Cerebellar cortex (tissue), 1 donor: ENCODE measurements at places on chromosomes 16 and 17.

- no peak for DNase-seq
These were observed 28.4 kb upstream of the CBFA2T3 start for GRCh38 chr16:89005201-89006035.

GRCh38 chr17:4559139-4559791 lies 1.1 kb downstream of the GGT6 start:
- DNase-seq: no peak

DNA sequence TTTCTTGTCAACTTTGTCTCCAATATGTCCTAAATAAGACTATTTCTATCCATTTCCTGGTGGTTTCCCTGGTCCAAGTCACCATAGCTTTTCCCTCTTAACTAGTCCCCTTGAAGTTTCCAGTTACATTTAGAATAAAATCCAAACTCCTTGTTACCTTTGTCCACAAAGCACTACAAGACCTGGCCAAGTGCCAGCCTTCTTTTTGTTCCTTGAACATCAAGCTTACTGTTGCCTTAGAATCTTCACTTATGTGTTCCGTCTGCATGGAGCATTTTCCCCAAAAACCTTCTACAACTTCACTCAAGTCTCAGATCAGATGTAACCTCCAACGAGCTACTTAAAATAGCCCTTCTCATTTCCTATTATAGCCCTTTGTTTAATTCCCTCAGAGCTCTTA lies 101.4 kb downstream of the ITFG1 start:
- DNase-seq: peak; percentile 10

- no peak for DNase-seq
These were observed 28.2 kb downstream of the ZFHX3 start for GRCh38 chr16:73019457-73020362.

DNA sequence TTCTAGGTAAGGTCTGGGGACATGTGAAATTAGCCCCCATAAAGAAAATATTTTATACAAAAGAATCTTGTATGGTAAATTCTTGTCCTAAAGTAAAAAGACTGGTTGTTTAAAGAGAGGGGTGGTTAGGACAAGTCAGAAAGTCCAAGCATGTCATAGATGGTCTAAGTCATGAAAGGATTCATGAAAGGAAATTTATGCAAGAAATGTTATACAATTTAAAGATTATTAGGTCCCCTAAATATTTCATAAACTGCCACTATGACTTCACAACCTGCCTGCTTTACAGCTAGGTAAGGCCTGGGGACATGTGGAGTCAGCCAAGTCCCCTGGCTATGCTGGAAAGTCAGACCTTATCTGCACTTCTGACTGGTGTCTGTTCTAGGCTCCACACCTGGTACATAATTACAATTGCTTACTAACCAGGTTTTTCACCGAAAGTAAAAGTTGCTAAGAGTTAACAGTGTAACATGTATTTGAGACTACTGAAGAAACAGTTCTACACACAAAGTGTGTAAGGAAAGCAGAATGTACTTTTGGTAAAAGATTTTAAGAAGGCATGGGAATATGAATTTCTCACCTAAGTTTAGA lies 17.0 kb downstream of the N4BP1 start:
- DNase-seq: no peak

DNA sequence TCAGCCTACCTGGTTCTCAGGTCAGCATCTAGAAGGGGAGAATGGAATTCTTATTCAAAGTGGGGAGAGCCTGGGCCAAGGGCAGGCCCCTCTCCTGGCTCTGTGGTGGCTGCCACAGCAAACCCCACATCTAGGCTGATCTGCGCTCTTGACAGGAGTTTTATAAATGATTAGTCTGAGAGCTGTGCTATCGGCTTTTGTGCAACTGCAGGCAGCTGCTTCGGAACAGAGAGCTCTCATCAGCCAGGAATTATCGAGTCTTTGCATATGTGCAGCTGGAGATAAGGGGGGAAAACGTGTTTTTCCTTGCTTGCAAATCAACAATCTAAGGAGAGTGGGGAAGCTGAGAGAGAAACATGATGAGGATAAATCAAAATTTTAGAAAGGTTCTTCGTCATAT lies 91.7 kb downstream of the HS3ST3A1 start:
- DNase-seq: no peak

GRCh38 chr17:82583720-82584234 lies 64.2 kb downstream of the FOXK2 start:
- DNase-seq: no peak

DNA sequence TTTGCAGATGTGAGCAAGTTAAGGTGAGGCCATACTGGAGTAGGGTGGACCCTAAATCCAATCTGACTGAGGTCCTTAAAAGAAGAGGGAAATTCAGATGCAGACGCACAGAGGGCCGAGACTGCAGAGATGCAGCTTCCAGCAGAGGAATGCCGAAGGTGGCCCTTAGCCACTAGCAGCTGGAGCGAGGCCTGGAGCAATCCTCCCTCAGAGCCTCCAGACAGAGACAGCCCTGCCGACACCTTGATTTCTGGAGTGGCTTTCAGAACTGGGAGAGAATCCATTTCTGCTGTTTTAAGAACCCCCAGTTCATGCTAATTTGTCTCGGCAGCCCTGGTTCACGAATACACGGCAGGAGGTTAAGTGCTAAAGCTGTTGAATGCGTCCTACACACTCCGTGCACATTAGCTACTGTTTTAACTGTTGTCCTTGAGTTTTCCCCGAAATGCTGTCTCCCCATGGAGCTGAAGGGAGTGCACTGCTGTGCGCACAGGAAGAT lies 135.5 kb downstream of the IRF8 start:
- DNase-seq: no peak

GRCh38 chr16:85757341-85757822 lies 6.5 kb upstream of the C16orf74 start:
- DNase-seq: no peak

GRCh38 chr16:82630219-82630618 lies 3.5 kb downstream of the CDH13 start:
- DNase-seq: no peak

DNA sequence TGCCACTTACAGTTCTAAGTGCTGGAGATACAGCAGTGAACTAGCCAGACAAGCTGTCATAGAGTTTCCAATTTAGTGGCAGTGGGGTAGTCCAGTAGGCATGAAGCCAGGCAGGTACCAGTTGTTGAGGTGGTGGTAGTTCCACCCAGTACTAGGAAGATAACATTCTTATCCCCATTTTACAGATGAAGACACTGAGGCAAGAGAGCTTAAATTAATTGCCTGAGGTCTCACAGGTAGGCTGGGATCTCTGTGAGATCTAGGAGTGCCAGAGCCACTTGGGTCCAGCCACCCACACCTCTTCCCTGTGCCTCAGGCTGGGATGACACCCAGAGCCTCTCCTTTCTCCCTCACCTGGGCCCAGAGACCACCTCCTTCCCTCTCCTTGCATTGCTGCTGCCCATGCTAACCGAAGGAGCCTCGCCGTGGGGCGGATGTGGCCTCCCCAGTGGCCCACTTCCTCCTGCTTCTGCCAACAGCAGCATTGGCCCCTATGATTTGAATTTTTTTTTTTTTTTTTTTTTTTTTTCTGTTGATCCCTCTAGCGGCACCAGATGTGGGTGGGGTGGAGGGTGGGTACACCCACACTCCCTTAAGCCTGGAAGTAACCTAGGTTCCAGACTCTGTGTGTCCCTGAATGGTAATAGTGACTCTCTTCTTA lies 114.0 kb downstream of the PRKCB start:
- DNase-seq: no peak

- no peak for DNase-seq
These were observed 9.0 kb downstream of the CBFA2T3 start for GRCh38 chr16:88967830-88968588.

GRCh38 chr17:6355196-6355595 lies 79.7 kb downstream of the AIPL1 start:
- DNase-seq: no peak

- peak; percentile 15 for DNase-seq
These were observed 610.7 kb downstream of the TMEM114 start for GRCh38 chr16:7979448-7980132.

- DNase-seq: no peak
These were observed 1.4 kb downstream of the SYNGR3 start for GRCh38 chr16:1991135-1991551.

DNA sequence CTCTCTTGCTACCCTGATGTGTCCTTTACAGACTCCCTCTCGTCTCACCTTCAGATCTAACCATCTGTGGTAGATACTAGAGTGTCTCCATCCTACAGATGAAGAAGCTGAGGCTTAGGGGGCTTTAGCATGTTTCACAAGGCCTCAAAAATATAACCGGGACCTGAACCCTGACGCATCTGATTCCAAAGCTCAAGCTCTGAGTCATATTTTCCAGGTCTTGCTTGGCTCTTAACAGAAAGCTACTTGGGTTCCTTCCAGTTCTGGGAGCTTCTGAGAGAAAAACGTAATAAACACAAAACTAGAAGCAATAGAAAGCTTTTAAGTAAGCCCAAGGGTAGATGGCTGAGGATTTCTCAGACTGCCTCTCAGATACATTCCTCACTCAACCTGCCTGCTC lies 224.3 kb upstream of the EEF2KMT start:
- no peak for DNase-seq

- DNase-seq: no peak
These were observed 21.7 kb downstream of the ACSF3 start for GRCh38 chr16:89115216-89115861.

GRCh38 chr16:25580041-25580440 lies 111.7 kb upstream of the HS3ST4 start:
- no peak for DNase-seq

GRCh38 chr17:20791626-20792025 lies 212.1 kb downstream of the CDRT15L2 start:
- DNase-seq: no peak

GRCh38 chr17:76075364-76076145 lies 974 bp downstream of the GALR2 start:
- no peak for DNase-seq

GRCh38 chr16:740459-740763 lies 386 bp downstream of the CIAO3 start:
- DNase-seq: no peak

GRCh38 chr17:55530064-55530463 lies 18.8 kb upstream of the SMIM36 start:
- DNase-seq: no peak

- DNase-seq: no peak
These were observed 275.3 kb downstream of the SHISA9 start for GRCh38 chr16:13176711-13177110.

GRCh38 chr17:72192800-72193192 lies 72.0 kb downstream of the SOX9 start:
- no peak for DNase-seq

DNA sequence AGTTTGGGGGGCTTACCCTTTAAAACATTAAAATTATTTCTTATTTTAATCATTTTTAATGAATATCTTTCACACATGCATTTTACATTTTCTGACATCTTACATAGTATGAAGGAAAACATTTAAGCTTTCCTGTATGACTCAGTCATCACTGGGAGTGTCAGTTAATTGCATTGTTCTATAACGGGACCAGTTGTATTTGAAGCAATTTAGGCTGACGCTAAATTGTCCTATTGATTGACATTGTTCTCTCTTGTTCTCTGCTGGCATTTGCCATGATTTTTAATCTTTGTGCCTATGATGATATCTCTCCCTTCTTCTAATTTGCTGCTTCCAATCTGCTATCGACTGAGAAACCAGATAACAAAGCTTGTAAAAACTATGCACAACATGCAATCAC lies 190.5 kb upstream of the PIRT start:
- no peak for DNase-seq

- DNase-seq: no peak
These were observed 77.0 kb downstream of the CYTH1 start for GRCh38 chr17:78705071-78705470.

- peak; percentile 80 for DNase-seq
These were observed 87.3 kb downstream of the MAP2K6 start for GRCh38 chr17:69501591-69502468.

GRCh38 chr16:5560084-5560483 lies 462.5 kb upstream of the EEF2KMT start:
- no peak for DNase-seq

GRCh38 chr17:55598495-55598894 lies 87.2 kb upstream of the SMIM36 start:
- DNase-seq: no peak

GRCh38 chr17:63276821-63277220 lies 169.3 kb downstream of the CYB561 start:
- no peak for DNase-seq

- no peak for DNase-seq
These were observed 45.4 kb upstream of the ACSF3 start for GRCh38 chr16:89048090-89048725.

DNA sequence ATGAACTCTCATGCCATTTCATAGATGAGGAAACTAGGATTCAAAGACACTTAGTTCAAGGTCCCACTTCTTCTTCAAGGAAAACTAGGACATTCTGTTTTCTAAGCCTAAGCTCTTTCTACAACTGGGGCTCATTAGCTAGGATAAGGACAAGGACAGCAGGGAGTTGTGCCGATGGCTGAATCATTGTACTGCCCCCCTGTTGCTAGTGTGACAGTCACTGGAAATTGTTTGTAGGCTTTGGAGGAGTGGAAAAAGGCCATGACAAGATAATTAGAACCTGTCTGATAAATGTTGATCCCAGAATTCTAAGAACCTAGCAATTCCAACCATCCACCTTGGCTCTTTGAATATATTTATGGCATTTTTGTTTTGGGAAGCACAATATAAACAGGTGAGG lies 445.7 kb downstream of the CDH8 start:
- no peak for DNase-seq

GRCh38 chr16:19555938-19556771 lies 652 bp downstream of the VPS35L start:
- peak; percentile 75 for DNase-seq

DNA sequence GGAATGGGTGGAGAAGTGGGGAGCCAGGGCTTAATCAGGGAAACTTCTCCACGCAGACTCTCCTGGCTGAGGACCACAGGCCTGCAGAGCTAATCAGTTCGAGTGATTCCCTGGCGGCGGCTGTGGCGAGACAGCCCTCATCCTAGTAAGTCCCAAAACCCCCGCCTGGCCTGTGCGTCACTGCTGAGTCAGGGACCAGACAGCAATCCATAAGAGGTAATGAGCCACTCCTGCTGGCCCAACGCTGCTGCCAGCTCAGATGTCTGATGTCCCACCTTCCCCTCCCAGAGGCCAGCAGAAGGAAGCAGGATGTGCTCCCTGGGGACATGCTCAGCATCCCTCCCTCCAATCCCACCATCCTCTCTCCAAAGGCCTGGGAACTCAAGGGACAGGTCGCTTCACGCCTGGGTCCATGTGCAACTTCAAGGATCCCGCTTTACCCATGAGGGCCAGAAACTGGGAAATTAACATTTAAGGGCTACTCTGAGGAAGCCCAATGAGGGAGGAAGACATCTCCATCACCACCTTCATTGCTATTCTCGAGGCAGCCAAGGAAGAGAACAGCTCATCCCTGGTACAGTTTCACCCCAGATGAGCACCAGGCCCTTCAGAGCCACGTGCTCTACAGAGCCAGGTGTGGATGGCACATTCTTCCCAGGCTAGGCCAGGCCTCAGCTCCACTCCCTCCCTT lies 7.9 kb downstream of the ACLY start:
- DNase-seq: no peak

DNA sequence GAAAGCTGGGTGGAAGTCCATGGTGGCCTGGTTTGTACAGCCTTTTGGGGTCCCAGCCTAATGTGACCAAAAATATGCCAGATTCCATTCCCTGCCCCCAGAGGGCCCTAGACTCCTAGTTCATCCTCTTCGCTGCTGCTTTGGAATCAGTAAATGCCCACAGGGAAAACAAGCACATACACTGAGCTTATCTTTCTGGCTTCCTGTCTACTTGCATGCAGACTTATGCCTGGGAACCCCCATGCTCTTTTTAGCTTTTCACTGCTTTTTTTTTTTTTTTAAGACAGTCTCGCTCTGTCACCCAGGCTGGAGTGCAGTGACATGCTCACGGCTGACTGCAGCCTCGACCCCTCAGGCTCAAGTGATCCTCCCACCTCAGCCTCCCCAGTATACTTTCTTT lies 6.2 kb upstream of the CD300LG start:
- no peak for DNase-seq
